ENCODE measurements at places on chromosomes 7 and 10.

DNA sequence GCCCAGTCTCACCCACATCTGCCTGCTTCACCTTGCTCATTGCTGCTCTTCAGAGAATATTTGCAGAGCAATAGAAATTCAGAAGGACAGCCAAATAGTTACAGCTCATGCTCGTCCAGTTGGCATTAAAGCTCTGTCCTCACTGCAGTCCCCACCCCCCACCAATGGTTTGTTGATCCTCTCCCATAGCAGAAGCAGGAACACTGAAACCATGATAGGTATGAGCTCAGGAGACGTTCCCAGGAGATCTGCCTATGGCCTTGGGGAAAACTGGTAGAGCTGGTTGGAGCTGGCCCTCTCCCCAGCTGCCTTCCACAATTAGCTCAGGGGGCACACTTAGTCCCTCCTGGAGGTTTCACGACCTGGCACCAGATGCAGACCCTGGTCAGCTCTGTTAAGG is 68.6 kb upstream of the KMT2C start:
- no peak for DNase-seq

DNA sequence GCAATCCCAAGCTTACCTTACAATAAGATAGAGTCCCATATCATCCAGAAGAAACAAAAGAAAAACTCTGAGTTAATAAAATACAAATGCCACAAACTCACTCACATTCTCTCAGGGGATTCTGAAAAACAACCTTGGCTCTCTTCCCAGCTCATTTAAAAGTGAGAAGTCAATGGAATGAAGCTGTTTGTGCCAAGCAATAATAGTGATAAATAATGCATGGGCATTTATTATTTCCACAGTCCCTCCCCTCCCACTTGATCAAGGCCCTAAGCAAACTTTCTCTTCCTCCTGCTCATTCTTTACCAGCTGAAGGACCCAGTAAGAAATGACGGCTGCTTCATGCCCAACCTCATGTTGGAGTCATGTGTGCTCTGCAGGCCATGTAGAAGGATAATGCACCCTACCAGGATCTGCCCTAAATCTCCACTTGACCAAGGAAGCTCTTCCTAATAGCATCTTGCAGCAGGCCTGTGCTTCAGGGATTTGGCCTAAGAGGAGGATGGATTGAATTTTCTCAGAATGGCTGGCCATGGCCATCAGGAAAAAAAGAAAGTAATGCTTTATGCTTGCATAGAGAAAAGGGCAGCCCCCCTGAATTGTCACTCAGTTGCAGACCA is 451.3 kb downstream of the GPAM start:
- DNase-seq, result no peak

DNA sequence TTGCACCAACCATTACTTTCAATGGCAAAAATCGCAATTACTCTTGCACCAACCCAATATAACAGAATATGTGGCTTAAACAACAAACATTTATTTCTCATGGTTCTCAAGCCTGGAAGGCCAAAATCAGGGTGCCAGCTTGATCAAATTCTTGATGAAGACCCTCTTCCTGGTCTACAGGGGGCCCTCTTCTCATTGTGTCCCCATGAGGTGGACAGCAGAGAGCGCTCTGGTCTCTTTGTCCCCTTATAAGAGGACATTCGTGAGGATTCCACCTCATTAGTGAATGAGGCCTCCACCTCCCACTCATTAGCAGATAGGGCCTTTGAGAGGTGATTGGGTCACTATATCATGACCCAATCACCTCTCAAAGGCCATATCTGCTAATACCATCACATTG is 120.0 kb downstream of the CALN1 start:
- DNase-seq, result no peak

GRCh38 chr10:45582386-45582781 is 90.2 kb downstream of the ZFAND4 start:
- no peak for DNase-seq

DNA sequence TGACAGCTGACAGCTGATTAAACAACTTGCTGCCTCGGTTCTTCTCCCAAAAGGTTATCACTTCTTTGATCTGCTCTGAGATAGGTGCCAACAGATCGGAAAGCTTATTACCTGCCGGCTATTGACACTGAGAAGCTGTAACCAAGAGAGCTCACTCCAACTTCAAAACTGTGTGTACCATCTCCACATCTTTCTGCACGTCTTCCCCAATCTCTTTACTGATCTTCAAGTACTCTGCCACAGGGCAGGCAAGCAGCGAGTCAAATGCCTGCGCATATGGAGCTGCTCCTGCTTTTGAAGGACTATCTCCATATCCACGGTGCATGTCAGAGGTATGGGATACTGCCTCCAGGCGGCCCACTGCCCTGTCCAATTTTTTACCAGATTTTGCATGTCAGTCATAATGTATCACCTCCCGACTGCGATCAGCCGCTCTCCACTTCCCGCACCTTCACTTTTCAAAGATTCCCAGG is 352 bp upstream of the ZNF485 start:
- no peak for DNase-seq

- DNase-seq, result no peak
These were observed 35.3 kb upstream of the CYTH3 start for GRCh38 chr7:6307762-6308161.

DNA sequence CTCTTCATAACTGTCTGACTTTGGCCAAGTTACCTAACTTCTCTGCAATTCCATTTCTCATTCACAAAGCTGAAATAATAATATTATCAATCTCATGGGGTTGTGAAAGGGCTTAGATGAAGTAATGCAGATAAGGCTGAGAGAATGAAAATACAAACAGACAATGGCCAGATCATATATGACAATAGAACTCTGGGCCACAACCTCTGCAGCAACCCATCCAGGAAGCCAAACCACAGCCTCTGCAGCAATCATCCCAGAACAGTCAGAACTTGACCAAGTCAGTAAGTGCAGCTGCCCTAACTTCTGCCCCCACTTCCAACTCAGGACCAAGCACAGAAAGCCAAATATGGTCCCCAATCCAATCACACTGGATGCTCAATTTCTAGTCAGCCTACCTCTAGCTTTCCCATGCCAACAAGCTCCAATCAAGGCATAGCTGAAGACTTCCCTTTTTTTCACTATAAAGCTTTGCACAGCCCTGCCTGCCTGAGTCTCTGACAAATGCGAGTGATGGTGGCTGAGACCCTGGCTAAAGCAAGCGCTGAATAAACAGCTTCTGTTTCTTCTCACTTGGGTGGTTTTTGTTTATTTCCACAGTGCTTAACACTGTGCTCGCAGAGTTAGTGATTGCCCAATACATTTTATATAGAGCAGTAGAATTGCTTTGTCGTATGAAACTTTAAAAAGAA is 34.8 kb upstream of the TNPO3 start:
- no peak for DNase-seq

GRCh38 chr7:122488241-122488640 is 183.7 kb upstream of the FEZF1 start:
- no peak for DNase-seq

GRCh38 chr7:57415730-57416129 is 34.2 kb upstream of the ZNF716 start:
- no peak for DNase-seq

DNA sequence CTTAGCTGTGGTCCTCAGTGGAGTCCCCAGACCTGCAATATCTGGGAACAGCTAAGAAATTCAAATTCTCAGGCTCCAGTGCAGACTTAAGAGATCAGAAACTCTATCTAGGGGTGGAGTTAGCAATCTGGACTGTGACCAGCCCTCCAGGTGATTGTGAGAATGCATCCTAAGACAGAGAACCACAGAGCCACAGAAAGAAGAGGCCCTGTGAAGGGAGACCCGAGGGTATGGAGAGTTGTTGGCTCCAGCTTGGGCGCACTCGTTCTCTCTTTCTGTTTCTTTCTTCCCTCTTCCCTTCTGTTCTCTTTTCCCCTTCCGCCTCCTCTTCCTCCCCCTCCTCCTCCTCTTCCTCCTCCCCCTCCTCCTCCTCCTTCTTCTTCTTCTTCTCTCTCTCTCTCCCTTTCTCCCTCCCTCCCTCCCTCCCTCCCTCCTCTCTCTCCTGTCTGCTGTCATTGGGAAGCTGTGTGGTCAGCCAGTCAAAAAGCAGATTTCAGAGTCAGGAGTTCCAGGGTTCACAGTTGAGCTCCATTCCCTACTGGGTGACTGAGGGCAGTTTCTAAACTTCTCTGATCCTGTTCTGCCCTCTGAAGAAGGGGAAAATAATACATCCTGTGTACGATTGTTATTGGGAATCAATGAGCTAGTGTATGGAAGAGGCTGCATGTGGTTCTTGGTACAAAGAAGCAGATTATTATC is 62.1 kb upstream of the STEAP1B start:
- DNase-seq, result no peak

- DNase-seq, result no peak
These were observed 221.3 kb upstream of the ZMIZ1 start for GRCh38 chr10:78847485-78847884.

DNA sequence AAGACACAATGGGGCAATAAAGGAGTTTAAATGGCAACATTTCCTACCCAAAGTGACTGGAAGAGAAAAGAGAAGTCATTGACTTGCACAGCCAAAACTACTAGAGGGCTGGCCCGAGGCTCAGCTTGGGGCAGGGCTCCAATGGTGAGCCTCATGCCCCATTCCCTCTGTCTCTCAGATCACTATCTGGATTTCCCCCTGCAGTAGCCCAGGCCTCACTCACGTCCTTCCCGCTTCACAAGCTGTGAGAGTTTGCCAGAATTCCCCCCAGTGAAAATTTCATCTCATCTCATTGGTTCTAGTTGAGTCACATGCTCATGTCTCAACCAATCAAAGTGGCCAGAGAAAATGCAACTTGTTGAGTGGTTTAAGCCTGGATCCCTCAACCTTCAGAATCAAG is 181.3 kb downstream of the WDR11 start:
- no peak for DNase-seq

- no peak for DNase-seq
These were observed 8.3 kb downstream of the PSTK start for GRCh38 chr10:122988501-122988900.

DNA sequence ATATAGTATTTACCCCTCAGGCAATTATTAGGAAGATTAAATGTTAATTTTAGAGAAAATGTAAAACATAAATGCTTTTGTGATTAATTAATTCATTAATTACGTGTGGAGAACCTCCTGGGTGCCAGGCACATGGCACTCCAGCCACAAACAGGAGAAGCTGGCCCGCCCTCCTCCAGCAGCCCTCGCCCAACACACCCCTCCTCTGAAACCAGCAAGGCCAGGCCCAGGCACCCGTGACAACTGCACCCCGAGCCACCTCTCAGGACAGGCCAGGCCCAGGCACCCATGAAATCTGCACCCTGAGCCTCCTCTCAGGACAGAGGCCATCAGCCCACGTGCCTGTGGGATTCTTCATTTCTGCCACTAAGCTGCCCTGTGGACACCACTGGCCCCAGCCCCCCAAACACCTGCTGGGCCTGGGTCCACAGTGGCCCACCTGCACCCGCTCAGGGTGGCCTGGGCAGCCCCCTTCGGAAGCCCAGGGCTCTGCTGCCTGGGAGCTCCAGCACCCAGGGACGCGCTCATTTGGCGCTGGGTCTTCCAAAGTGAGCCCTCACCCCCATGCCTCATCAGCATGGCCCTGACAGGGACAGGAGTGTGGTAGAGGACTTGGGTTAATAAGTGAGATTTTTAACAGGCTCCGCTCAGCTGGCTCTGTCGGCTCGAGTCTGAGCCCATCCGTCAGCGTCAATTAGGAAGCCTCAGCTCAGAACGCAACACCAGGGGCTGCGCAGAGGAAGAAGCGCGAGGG is 482.1 kb downstream of the DNAJB6 start:
- no peak for DNase-seq

DNA sequence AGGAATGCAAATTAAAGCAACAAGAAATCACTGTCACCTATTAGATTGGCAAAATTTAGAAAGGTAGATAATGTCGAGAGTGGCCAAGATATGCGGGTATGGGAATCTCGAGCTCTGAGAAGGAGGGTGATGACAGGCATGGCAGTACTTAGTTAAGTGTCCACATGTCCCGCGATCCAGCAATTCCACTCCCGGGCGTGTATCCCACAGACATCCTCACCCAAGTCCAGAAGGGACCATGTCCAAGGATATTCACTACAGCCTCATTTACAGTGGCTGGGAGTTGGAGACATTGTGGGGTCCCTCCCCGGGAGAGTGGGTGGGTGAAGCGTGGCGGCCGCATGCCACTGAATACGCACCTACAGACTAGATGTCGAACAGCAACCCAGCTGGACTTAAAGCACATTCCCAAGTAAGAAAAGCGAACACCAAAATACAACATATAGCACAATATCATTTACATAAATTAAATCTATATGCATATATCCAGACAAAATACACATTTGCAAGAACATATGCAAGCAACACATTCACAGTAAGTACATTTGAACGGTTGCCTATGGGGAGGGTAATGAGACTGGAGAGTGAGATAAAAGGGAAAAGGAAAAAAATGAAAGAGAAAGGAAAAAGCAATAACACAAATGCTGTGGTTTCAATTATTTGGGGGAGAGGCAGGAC is 9.9 kb downstream of the KCNH2 start:
- no peak for DNase-seq

DNA sequence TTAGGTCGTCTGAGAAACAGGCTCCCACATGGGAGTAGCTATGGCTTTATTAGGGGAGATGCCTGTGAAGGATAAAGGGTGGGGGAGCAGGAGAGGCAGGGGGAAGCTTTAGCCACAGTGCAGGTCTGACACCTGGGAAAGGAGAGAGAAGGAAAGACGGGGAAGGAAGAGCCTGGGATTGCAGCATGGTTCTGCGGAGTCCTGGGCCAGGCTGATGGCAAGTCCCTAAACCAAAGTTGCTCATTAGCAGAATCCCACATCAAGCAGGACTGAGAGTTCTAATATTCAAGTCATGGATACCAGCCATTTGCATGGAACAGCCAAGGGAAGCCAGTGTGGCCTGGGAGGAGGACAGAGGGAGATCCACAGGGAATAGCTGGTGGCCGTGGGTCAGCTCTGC is 414.8 kb downstream of the RPS24 start:
- no peak for DNase-seq

- no peak for DNase-seq
These were observed 72.6 kb downstream of the INPP5A start for GRCh38 chr10:132610071-132610701.

DNA sequence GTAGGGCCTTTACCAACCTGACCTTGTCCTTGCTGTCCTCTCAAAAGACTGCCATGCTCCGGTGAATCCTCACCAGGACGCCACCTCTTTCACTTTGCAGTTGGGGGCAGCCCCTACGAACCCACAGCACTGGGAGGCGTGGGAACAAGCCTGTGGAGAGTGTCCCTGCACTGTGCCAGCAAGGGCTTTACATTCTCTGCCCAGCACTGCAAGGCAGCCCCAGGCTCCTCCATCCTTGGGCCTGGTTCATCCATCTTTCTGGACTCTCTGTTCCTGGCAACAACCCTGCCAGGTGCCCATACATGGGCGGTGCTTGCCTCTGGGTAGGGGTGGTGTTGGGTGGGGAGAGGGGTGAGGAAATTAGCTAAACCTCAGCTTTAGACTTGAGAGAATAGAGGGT is 1.4 kb downstream of the CHAT start:
- no peak for DNase-seq

GRCh38 chr7:33965183-33965744 is 59.9 kb downstream of the BMPER start:
- no peak for DNase-seq

DNA sequence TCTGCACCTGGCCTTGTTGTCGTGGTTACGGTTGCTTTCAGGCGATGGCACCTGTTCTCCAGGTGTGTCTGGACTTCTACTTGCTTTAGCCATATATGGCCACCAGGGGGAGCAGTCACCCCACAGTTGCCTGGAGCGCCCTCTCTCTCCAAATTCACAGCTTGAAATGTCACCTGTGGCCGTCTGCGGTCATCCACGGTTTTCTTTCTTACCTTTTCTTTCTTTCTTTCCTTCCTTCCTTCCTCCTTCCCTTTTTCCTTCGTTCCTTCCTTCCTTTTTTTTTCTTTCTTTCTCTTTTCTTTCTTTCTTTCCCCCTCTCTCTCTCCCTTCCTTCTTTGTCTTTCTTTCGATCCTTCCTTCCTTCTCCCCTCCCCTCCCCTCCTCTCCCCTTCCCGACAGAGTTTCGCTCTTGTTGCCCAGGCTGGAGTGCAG is 150.5 kb upstream of the VKORC1L1 start:
- DNase-seq, result peak; percentile 41
